ENCODE measurements at places on chromosomes 7 and 10.

DNA sequence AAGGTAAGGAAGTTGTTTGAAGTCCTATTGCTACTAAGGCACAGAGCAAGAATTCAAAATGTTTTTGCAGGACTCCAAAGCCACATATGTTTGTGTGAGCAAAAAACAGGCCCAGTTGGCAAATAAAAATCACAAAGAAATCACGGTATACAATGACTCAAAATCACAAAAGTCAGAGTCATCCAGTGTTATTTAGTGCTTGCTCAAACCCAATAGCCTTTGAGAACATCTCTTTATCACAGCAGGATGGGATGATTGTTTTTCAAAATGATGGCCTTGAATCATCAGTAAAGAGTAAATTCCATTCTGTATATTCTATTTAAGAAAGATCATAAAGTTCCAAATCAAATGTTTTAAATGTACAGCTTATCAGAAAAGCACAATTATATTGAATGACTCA is 693.9 kb downstream of the REEP3 start:
- no peak for DNase-seq

- DNase-seq = no peak
Observed at GRCh38 chr10:106410331-106410730, 754.2 kb downstream of the SORCS1 start.

DNA sequence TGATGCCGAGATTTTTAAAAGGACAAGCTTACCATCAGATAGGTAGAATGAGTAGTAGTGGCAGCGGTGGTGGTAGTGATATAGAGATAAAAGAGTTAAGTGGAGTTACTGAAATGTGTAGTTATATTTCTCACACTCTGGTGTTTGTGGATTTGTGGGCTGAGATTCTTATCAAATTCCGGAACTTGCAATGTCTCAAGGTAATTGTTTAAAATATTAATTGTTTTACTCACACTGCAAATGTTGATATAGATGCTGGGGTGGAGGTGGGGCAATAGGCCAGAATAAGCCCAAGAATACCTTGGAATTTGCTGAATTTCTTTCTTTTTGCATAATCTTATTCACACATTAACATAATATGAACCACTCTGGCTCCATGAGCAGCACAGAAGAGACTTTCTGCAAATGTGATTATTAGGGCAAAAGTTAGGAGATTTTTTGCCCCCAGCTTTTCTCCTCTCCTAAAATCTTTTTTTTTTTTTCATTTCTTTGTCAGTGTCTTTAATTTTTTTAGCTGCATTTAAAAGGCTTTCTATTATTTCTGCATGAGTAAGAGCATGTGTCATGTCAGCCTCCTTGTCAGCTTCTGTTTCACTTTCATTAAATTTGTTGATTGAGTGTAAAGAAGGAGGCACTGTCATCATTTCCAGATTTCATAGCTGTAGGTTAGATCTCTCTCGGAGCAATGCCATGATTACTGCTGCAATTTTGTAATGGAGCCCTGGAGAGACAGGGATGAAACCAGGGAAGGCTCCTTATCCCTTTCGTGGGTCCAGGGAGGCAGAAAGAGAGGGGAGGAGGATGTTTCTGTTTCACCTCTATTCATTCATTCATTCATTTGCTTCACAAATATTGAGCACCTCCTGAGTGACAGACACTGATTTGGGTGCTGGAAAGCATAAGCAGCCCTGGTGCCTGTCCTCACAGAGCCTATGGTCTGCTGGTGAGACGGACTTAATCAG is 13.1 kb upstream of the SGMS1 start:
- no peak for DNase-seq

DNA sequence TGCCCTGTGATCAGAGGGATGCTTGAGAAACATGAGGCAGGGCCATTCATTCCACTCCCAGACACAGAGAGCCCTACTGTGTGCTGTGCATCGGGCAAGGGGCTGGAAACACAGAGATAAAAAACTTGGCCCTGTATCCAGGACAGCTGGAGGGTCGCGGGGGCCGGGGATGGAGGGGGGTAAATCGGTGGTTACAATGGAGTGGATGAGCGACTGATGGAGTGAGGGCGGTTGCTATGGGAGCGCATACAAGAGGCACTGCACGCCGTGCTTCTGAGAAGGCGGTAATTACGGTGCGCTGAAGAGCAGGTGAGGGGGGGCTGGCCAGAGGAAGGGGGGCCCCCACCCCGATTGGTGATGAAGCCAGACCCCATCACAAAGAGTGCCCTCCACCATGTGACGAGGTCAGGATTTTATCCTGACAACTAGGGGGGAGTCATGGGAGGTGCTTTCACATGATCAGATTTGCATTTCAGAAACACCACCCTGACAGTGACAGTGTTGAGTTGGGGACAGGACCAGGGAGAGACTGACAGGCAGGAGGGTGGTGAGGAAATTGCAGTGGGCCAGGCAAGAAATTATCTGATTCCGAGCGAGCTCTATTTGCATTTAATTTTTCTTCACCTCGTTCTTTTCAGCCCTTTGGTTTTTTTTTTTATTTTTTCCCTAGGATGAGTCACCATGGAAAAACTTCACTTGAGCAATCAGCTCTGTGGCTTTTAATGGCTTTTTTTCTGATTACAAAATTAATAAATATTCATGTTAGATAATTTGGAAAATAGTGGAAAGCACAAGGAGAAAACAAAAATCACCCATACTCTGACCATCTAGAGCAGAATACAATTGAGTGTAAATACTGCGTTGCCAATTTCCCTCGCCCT is 7.8 kb downstream of the CPA5 start:
- DNase-seq = no peak

DNA sequence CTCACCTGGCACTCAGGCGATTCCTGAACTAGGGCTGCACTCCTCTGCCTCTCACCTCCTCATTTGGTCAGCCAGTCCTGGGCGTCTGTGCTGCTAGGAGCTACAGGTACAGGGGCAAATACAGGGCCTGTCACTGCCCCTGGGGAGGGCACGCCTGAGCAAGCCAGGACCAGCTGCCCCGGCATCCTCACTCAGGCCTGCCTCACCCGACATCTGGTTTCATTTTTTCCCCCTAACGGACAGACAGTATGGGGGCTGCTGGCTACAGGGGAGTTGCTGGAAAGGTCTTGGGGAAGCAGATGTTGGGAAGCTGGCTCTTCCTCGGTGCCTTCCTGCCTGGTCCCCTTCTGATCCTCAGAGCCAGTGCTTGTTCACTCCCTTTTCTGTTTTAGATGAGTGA is 77.3 kb upstream of the PPIF start:
- no peak for DNase-seq

GRCh38 chr7:5172196-5172775 is 17.7 kb upstream of the WIPI2 start:
- no peak for DNase-seq

- DNase-seq = no peak
Observed at GRCh38 chr10:50506861-50507573, 116.7 kb downstream of the SGMS1 start.

- DNase-seq = no peak
Observed at GRCh38 chr7:157978766-157979165, 608.9 kb downstream of the PTPRN2 start.

- peak; percentile 65 for DNase-seq
Observed at GRCh38 chr10:73584737-73585136, 6.4 kb downstream of the USP54 start.

- DNase-seq = peak; percentile 23
Observed at GRCh38 chr7:101164071-101164840, 1.1 kb downstream of the VGF start.

DNA sequence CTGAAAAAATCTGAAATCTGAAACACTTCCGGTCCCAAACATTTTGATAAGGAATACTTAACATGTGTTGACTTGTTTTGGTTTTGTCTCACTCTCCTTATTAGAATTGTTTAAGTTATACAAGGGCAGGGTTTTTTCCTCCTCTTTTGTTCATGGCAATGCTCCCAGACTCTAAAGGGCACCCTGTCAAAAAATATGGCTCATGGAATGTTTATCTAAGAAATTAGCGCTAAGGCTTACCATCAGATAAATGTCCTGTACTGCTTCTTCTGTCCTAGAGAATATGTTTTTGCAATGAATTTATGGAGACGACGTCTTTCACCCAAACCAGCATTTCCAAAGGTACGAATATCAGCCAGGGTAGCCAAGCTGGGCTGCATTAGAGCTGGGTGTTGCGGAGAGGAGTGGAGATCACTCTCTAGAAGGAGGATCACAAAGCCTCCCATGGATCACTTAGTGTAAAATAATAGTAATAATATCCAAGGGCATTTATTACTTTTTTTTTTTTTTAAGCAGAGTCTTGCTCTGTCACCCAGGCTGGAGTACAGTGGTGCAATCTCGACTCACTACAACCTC is 46.8 kb downstream of the ERLIN1 start:
- DNase-seq = no peak

- no peak for DNase-seq
Observed at GRCh38 chr10:23535381-23535780, 96.5 kb downstream of the OTUD1 start.

GRCh38 chr7:77738871-77739270 is 42.6 kb downstream of the RSBN1L start:
- no peak for DNase-seq

GRCh38 chr10:46995234-46995633 is 84.0 kb downstream of the PTPN20 start:
- DNase-seq = no peak

GRCh38 chr10:44385696-44386441 is 972 bp upstream of the CXCL12 start:
- DNase-seq = no peak

DNA sequence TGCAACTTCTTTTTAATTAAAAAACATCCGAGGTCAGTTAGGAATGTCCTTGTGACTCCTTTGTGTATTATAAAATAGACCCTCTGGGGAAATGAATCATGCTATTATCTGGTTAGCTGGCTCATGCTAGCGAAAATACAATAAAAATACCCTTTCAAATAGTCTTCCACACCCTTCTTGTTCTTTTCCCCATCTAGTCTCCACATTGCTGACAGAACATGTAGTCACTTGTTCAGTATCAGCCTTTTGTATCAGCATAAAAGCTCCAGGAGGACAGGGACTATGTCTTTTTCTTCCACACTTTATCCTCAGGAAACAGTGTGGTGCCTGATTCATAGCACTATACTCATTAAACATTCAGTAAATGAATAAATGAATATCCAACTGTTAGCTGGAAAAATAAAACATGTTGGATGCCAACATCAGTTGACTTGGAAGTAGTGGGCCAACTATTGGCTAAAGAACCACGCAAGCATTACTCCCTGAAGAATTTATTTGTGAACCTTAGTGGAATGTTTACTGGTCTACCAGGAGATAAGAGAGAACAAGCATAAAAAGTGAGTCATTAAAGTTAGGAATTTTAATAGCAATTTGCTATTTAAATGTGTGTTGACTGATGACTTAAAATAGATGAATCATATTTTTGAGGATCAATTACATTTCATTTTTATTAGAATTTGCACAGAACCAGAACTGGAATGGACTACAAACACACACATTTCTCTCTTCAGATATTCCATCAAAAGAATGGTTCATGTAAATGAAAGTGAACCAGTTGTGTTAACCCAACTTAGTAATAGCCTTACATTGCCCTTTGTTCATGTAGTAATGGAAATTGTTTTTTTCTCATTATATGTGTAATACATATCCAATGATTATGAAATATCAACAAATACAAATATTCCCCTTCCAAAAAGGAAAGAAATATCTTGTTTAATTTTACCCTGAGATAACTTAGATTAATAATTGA is 129.6 kb downstream of the DKK1 start:
- DNase-seq = peak; percentile 10

DNA sequence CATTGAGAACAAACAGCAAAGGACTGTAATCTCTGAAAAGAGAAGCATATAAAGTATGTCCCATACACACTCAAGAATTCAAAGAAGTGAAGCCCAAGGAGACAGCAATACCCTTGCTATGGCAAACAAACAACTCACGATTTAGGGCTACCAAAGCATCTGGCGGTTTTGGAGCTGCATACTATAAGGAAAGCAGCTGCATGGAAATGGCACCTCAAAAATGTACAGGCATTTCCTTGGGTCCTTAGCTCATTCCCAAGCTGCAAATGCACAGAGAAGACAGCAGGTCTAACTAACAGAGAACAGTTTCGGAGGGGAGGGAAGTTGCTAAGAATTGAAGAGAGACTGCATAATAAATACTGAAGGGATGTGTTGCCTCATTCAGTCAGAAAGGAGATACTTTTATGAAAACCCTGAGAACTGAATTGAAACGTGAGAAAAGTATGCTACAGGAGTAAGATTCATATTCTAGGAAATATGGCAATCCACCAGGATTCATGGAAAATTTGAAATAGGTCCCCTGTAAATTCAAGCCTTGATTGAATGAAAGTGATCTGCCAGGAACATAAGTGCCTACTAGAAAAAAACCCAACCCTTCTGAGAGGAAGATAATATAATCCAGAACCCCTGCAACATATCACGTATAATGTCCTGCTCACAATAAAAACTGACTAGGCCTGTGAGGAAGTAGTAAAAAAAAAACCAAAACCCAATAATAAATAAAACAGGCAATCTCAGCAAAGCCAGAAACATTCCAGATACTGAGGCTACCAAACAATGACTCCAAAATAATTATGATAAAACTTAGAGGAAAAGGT is 36.4 kb downstream of the CUBN start:
- no peak for DNase-seq

GRCh38 chr10:55091691-55092328 is 290.8 kb upstream of the PCDH15 start:
- DNase-seq = peak; percentile 20

DNA sequence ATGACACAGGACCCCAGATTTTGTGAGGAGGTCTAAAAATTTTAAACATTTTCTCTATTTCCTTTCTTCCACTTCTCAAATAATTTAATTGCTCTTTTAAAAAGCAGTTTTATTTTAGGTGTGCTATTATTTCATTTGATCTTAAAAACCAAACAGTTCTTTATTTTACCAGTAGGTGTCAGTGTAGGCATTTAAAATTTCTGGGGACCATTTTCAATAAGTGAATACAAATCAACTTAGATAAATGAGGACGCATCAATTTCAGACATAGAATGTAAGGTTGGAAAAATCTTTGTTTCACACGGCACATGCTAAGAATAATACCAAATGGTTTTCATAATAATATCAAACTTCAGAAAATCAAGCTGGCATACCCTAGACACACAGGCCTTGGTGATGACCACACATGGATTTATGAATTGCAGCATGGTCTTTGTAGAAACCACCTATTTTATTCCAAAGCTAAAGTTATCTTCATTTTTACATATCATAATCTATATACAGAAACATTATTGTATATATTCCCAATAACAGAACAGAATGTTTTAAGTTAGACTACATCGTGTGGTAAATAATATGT is 127.6 kb upstream of the SLC26A5 start:
- DNase-seq = peak; percentile 46

GRCh38 chr7:12640299-12641096 is 46.9 kb upstream of the ARL4A start:
- no peak for DNase-seq

- DNase-seq = no peak
Observed at GRCh38 chr7:69630292-69630691, 32.0 kb downstream of the AUTS2 start.

Data from RCC 7860 (cell line).